ENCODE measurements at places on chromosomes 2 and 18. TPM values are rescaled to one million over a fixed set of nuclear protein-coding genes. Genes with fewer than 3 reads are reported as not detected.

EGR4 gene
- polyA plus RNA-seq = 0.99 TPM

CDK15 gene
- polyA plus RNA-seq = not detected

ALK gene
- 0.49 TPM for polyA plus RNA-seq

EPB41L3 gene
- 211 TPM for polyA plus RNA-seq

DNER gene
- 2,466 TPM for polyA plus RNA-seq

SNORC gene
- 3.8 TPM for polyA plus RNA-seq

SPP2 gene
- not detected for polyA plus RNA-seq

NIF3L1 gene
- polyA plus RNA-seq = 51.2 TPM

ITGB6 gene
- polyA plus RNA-seq = not detected

MAIP1 gene
- 17.5 TPM for polyA plus RNA-seq

CCDC68 gene
- not detected for polyA plus RNA-seq

DOCK10 gene
- 3.3 TPM for polyA plus RNA-seq

BARD1 gene
- polyA plus RNA-seq = 0.74 TPM

ZNF385B gene
- 25.8 TPM for polyA plus RNA-seq

CIB4 gene
- polyA plus RNA-seq = not detected

RFX8 gene
- 2.7 TPM for polyA plus RNA-seq

RAB17 gene
- polyA plus RNA-seq = not detected

FBXO36 gene
- 6.3 TPM for polyA plus RNA-seq

TRAF3IP1 gene
- 3.7 TPM for polyA plus RNA-seq

ARHGAP15 gene
- polyA plus RNA-seq = 2.6 TPM

GGCX gene
- 36.9 TPM for polyA plus RNA-seq

SIX3 gene
- not detected for polyA plus RNA-seq

RBM43 gene
- 3.4 TPM for polyA plus RNA-seq

DSG4 gene
- polyA plus RNA-seq = not detected

COL4A4 gene
- 0.67 TPM for polyA plus RNA-seq

CROCC2 gene
- polyA plus RNA-seq = not detected

DSEL gene
- polyA plus RNA-seq = 1.7 TPM

TANC1 gene
- polyA plus RNA-seq = 93.5 TPM

ZNF519 gene
- polyA plus RNA-seq = 19.5 TPM
